Right renal pelvis (tissue), 4 donors: ENCODE measurements at places on chromosomes 13 and 19. TPM values are rescaled to one million over a fixed set of nuclear protein-coding genes. Genes with fewer than 3 reads are reported as not detected.

- no peak for DNase-seq
Observed at GRCh38 chr13:112896736-112897602, 72.0 kb upstream of the MCF2L start.

- no peak for DNase-seq
Observed at GRCh38 chr19:482186-483041, 13.9 kb upstream of the MADCAM1 start.

- no peak for DNase-seq
Observed at GRCh38 chr13:32354040-32354439, 38.7 kb downstream of the BRCA2 start.

DNA sequence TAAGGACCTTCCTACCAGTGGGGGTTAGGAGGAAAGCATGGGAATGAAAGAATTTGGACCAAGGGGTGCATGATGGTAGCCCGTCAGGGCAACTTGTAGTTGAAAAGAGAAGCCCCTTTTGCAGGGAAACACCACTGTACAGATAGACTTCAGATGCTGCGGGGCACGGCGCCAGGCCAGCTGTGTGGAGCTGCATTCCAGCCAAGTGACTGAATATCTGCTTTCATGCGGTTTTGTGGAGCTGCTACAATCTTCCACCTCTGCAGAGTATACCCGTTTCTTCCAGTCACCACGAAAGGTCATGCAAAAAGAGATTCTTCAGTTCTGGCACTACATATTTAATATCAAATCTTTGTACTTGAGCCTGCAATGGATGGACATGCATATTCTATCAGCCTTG is 104.7 kb downstream of the RGCC start:
- no peak for DNase-seq

DNA sequence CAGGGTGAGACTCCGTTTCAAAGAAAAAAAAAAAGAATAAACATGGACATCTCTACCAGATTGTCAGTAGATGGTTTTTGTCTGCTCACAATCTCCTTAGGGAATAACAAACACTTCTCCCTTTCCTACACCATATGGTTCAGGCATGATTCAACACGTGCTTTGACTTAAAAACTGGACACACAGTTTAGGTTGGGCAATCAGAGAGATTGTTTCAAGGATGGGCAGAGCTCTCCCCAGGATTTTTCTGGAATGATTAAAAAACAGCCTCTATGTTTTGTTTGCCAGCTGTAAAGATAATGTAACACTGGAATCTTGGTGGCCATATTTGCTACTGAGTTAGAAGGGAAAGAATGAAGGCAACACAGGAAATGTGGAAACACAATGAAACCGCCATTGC is 150.1 kb upstream of the TSC22D1 start:
- no peak for DNase-seq

DNA sequence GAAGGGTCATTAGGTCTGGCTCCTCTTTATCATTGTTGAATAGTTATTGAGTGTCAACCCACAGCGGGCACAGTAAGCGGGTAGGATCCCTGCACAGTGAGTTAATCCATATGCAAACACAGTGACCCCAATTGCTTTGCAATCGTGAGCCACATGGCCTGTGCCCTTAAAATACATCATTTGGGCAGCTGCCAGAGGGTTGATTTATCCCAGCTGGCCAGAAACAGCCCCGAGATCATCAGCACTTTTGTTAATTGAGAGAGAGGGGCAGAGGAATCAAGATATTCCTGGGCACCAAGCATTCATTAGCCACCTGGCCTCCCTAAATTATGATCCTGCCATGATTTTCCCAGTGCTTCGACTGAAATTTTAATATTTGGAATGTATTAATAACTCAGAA is 9.8 kb upstream of the CNMD start:
- DNase-seq: no peak

GRCh38 chr13:37131092-37131491 is 25.6 kb upstream of the CSNK1A1L start:
- DNase-seq: no peak

GRCh38 chr13:77412116-77412635 is 85.3 kb upstream of the MYCBP2 start:
- no peak for DNase-seq

- no peak for DNase-seq
Observed at GRCh38 chr19:13190781-13191540, 40.8 kb downstream of the IER2 start.

- DNase-seq: no peak
Observed at GRCh38 chr13:41457589-41458186, 338 bp downstream of the RGCC start.

DNA sequence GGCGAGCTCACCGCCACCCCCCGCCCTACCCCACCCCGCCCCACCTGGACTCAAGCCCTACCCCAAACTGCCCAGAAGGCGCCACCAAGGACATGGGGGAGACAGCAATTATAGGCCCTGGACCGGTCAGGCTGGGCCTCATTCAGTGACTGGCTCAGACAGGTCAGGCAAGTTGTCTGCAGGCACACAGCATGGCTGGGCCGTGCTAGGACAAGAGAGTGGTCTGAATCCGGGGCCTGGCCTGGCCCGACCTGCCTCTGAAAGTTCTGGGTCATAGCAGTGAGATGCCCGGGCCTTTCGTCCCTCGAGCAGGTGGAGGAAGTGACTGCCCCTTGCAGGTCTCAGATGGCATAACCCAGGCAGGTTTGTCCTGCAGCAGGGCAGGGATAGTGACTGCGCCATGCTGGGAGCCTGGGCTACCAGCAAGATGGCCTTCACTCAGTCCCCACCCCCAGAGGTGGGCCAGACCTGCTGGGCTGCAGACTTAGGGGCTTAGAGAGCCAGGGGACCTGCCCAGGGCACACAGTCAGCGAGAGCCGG is 21.0 kb downstream of the COMP start:
- DNase-seq: no peak

DNA sequence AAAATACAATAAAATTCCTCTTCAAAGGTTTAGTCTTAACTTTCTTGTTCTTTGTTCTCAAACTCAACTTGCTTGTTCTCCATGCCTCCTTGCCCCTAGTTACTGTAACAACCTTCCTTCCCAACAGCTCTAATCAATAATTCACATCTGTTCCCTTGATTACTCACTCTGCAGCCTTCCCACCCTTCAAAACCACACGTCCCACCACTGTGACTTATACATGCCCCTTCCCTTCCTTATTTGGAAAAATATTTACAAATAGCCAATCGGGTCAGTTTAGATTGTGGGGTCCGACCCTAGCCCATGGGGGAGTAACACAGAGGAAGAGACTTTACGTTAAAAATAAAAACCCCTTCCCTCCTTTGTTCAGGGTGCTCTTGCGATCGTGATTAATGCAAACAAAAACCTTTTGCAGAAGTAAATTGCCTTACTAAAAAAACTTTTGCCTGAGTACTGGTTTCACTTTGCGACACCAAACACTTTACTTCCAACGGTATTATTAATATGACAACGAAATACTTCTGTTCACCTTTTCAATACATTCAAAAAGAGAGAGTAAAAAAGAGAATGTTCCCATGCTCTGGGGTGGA is 512 bp upstream of the ZNF93 start:
- DNase-seq: peak; percentile 14

GRCh38 chr13:78102121-78102677 is 183.6 kb upstream of the EDNRB start:
- no peak for DNase-seq

DNA sequence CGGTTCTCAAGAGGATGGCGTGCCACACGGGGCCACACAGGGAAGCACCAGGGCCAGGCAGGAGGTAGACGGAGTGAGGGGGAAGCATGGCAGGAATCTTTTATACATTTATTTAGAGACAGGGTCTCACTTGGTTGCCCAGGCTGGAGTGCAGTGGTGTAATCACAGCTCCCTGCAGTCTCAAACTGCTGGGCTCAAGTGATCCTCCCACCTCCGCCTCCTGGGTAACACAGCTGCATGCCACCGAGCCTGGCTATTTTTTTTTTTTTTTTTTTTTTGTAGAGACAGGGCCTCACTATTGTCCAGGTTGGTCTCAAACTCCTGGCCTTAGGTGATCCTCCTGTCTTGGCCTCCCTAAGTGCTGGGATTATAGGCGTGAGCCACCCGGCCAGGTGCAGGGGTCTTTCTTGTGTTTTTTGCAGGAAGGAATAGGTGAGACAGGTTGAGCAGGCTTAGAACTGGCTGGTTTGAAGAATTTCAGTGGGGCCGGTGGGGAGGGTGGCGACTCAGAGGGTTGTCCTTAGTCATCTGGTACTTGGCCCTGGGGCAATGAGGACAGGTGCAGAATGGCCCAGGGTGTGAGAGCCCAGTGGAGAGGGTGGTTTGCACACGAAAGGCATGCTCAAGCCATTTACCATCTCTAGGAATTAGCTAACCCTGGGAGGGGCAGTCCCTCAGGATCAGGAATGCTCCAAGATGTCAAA is 7.6 kb downstream of the SSC5D start:
- DNase-seq: no peak

DNA sequence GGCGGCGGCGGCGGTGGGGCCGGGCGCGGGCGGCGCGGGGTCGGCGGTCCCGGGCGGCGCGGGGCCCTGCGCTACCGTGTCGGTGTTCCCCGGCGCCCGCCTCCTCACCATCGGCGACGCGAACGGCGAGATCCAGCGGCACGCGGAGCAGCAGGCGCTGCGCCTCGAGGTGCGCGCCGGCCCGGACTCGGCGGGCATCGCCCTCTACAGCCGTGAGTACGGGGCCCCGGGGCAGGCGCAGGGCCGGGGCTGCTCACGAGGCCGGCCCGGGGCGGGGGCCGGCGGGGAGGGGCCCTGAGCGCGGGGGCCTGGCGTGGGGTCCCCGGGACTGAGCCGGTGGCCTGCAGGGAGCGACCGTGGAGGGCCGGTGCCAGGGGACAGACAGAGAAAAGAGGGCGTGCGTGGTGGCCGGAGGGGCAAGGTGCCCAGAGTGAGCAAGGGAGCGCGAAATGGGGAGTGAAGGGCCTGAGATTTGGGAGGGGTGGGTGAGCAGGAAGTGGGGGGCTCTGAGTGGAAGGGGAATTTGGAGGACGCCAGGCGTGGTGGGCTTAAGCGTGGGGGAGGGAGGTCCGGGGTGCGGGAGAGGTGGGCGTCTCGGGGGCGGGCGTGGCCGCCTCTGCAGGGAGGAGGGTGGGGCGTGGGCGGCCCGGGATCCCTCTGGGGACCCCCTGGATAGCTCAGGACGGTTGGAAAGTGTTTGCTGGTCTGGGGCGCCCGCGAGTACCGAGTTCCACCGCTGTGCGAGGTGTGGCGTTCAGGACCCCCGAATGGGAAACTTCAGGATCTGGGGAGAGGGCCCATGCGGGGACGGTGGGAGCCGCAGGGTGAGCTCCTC is 575 bp downstream of the CARM1 start:
- DNase-seq: no peak

- DNase-seq: no peak
Observed at GRCh38 chr13:99022941-99023340, 45.1 kb upstream of the DOCK9 start.

GRCh38 chr13:72508392-72508791 is 219.0 kb downstream of the MZT1 start:
- no peak for DNase-seq

- DNase-seq: peak; percentile 7
Observed at GRCh38 chr13:31090961-31091624, 70.6 kb downstream of the HSPH1 start.

GRCh38 chr19:44512326-44513298 is 12.3 kb upstream of the ZNF180 start:
- DNase-seq: no peak

DNA sequence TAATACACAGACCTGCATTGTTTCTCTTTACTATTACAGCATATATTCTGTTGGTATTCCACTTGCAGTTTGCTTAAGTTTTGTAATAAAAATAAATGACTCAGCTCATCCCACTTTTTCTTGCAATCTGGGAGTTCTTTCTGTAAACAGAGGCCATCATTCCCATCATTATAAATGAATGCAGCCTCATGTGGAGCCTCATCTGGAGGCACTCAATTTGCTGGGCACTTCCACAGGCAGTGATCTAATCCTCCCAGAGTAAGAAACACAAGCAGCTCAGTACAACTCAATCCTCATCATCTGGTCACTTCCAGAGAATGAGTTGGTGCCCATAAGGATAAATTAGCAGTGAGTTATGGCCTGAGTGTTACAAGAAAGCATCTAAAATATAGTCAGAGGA is 2801.9 kb downstream of the PCDH9 start:
- DNase-seq: no peak

- no peak for DNase-seq
Observed at GRCh38 chr19:34667349-34668076, 9.4 kb downstream of the SCGB2B2 start.

- no peak for DNase-seq
Observed at GRCh38 chr19:845707-846521, 5.1 kb downstream of the PRTN3 start.

- DNase-seq: no peak
Observed at GRCh38 chr13:98180092-98180491, 3.0 kb upstream of the RNF113B start.

DNA sequence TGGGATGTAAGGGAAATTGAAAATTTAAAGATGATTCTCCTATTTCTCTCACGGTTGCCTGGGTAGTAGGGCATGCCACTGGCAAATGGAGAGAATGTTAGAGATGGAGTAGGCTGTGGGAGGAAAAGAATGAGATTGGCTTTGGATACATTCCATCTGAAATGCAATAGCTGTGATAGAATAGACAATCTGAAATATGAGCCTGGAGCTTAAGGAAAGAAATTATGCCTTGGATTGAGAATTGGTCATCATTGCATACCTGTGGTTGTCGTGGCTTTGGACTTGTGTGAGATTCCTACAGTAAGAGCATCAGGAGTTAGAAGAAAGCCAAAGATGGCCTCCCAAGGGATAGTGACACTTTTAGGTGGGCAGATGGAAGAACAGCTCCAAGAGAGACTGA is 305.1 kb upstream of the SLC10A2 start:
- no peak for DNase-seq

- no peak for DNase-seq
Observed at GRCh38 chr13:27744801-27745200, 47.5 kb upstream of the GSX1 start.

GRCh38 chr19:31418692-31419430 is 69.6 kb upstream of the TSHZ3 start:
- no peak for DNase-seq

DNA sequence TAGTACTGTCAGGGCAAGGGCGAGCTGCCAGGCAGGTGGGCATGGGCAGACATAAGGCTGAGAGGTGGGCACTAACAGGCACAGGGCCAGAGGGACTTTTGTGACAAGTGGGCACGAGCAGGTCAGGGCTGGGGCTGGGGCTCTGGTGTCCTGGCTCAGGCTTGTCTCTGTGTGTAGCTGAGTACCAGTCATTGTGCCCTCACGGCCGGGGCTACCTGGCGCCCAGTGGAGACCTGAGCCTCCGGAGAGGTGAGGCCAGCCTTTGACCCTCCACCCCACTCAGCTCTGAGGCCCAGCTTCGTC is 21.6 kb downstream of the LTBP4 start:
- no peak for DNase-seq

CCL25 gene
- polyA plus RNA-seq: 0.57 TPM

TMEM145 gene
- polyA plus RNA-seq: 0.90 TPM

C19orf85 gene
- not detected for polyA plus RNA-seq

CCDC8 gene
- 68.1 TPM for polyA plus RNA-seq

USHBP1 gene
- polyA plus RNA-seq: 6.9 TPM

MYADM gene
- polyA plus RNA-seq: 71.2 TPM

NUP62 gene
- polyA plus RNA-seq: 63.6 TPM

SYCN gene
- polyA plus RNA-seq: not detected
